Muscle of back (tissue), 13 donors: ENCODE measurements at places on chromosomes 12 and 14.

- peak; percentile 54 for DNase-seq
These were observed 9.8 kb upstream of the SIX1 start for GRCh38 chr14:60658909-60659585.

DNA sequence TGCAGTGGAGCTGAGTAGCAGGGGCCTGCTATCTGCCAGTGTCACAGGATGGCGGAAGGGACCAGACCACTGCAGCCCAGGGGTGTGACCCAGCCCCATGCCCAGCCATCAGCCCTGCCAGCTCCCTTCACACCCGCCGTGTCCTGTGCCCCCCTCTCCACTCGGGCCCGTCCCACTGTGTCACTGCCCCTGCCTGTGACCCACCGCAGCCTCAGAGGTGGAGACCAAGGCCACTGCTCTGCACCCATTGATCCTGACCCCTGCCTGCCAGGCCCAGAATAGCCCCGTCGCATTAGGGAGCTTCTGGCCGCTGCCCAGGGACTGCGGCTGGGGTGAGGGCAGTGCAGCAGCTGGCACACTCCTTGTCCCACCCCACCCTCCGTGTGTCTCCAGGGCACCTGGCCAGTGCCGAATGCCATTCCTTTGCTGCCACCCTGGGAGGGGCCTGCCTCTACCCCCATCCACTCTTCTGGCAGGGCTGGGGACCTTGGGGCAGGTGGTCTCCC lies 2.1 kb upstream of the CRIP2 start:
- DNase-seq = peak; percentile 66

- no peak for DNase-seq
These were observed 15.9 kb downstream of the KCTD10 start for GRCh38 chr12:109461049-109461845.

DNA sequence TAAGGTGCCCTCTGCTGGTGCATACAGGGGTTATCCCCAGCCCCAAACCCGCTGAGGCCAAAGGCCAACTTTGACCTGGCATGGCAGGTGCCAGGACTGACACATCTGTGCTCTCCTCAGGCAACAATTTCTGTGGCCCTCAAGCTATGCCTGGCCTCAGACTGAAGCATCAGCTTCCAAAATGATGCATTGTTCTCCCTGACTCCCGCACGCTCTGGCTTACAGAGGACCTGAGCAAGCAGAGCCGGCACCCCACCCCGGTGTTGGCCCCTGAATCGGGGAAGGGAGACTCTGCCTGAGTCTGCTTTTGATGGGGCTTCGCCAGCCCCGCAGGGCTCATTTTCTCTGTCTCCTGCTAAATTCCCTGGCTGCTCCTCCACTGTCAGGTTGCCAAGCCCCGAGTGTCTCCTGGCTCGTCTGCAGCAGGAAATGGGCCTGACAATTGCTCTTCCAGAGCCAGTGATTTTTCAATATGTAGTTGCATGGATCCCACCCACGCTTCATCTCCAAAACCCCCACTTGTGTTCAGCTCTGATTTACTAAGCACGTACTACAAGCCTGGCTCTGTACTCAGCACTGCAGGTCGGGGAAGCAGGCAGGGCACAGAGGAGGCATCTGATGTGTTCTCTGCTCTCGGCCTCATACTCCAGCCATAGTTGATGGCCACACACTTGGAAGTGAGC lies 126.1 kb downstream of the SLC38A6 start:
- peak; percentile 91 for DNase-seq
